ENCODE measurements at places on chromosomes 3 and 15.

- H3K4me1 ChIP-seq = no peaks in the 10 kb centered on the region
- no peaks in the 10 kb centered on the region for H3K27me3 ChIP-seq
- no peak for DNase-seq
- H3K27ac ChIP-seq = no peak overlapping the region
- H3K36me3 ChIP-seq = no peaks in the 10 kb centered on the region
- H3K4me3 ChIP-seq = no peak overlapping the region
These were observed 174.5 kb upstream of the GAP43 start for GRCh38 chr3:115448851-115449250.

- DNase-seq = no peak
- H3K27ac ChIP-seq = no peak overlapping the region
- no peaks in the 10 kb centered on the region for H3K27me3 ChIP-seq
- no peaks in the 10 kb centered on the region for H3K4me1 ChIP-seq
These were observed 653.2 kb downstream of the ROBO2 start for GRCh38 chr3:77693147-77693546.

DNA sequence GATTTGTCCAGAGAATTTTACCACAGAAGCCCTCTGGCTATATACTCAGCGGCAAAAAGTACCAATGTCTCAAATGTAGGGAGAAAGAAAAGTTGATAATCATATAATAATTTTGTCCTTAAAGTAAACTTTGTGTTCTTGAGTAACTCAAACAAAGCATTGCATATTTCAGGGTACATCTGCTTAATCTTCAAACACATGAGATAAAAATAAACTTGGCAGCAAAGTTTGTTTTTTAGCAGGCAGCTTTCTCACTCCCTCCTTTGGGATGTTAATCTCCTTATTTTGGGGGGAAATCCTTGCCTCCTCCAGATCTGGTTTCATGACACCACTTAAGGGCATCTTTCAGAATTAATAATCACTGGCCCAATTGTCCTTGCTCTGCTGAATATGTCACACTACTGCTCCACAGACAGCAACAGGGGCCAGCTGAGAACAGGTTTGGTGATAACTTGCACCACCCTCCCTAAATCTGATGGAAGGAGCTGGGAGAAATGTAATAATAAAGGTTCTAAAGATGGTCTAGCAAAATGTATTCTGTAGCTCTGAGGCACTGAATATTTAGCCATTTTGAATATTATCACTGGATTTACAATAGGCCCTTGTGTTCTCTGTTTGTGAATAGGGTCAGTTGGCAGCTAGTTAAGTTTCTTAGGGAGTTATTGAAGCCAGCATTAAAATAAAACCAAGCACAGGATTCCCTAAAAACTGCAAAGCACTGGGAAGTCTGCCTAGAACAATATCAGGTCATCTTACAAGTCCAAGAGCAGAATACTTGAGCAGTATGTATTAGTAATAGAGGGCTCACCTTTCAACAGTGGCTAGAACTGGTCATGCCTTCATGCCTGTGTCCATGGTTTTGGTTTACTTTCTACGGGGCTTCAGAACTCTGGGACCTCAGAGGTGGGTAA lies 79.2 kb downstream of the EFL1 start:
- H3K4me1 ChIP-seq = no peaks in the 10 kb centered on the region
- no peaks in the 10 kb centered on the region for H3K36me3 ChIP-seq
- DNase-seq = no peak
- no peak overlapping the region for H3K27ac ChIP-seq
- no peaks in the 10 kb centered on the region for H3K27me3 ChIP-seq

DNA sequence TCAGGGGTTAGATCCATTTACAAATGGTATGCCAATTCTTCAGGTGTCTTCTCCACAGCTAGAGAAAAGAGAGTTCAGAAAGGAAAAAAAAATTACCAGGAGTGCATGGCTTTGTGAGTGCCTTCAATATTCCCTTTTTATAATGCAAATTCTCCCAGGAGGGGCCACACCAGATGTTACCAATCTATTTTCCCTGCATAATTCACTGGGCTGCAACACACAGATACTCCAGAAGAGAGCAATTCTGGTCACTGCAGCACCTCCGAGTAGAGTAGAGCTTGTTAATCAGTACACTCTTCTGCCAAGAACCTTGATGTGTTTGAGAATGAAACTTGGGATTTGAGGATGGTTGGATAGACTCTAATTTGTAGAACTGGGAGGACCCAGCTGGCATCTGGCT lies 80.7 kb upstream of the SPRED1 start:
- DNase-seq = no peak
- H3K27ac ChIP-seq = no peak overlapping the region

GRCh38 chr3:129013491-129013891 lies 12.4 kb downstream of the EFCC1 start:
- no peak for DNase-seq
- H3K4me3 ChIP-seq = no peak overlapping the region
- no peak overlapping the region for H3K27ac ChIP-seq
- no peaks in the 10 kb centered on the region for H3K4me1 ChIP-seq
- no peaks in the 10 kb centered on the region for H3K36me3 ChIP-seq
- no peaks in the 10 kb centered on the region for H3K27me3 ChIP-seq

DNA sequence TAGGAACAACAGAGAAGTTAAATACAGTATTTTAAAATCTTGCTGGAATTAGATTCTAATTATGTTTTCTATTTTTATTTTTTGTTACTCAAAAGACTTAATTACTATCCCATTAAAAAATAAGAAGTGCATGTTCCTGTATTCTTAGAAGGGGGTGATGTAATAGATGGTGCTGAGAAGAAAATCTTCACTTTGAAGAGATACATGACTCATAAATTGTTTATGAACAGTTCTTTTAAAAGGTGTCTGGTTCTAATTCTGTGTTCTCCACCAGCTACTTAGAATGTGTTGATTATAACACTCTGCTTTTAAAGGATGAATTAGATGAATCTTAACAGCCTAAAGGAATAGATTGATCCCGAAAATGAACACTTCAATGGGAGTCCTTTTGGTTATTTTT lies 8.2 kb downstream of the RCN2 start:
- no peak overlapping the region for H3K27ac ChIP-seq
- H3K27me3 ChIP-seq = no peaks in the 10 kb centered on the region
- peaks cover 5% of the 10 kb centered on the region for H3K4me1 ChIP-seq
- H3K36me3 ChIP-seq = peaks cover 7% of the 10 kb centered on the region

GRCh38 chr15:69576035-69576526 lies 123.5 kb downstream of the RPLP1 start:
- peaks cover 5% of the 10 kb centered on the region for H3K4me1 ChIP-seq
- H3K27ac ChIP-seq = no peak overlapping the region
- H3K36me3 ChIP-seq = no peaks in the 10 kb centered on the region
- H3K4me3 ChIP-seq = no peak overlapping the region
- peak; percentile 77 for DNase-seq

DNA sequence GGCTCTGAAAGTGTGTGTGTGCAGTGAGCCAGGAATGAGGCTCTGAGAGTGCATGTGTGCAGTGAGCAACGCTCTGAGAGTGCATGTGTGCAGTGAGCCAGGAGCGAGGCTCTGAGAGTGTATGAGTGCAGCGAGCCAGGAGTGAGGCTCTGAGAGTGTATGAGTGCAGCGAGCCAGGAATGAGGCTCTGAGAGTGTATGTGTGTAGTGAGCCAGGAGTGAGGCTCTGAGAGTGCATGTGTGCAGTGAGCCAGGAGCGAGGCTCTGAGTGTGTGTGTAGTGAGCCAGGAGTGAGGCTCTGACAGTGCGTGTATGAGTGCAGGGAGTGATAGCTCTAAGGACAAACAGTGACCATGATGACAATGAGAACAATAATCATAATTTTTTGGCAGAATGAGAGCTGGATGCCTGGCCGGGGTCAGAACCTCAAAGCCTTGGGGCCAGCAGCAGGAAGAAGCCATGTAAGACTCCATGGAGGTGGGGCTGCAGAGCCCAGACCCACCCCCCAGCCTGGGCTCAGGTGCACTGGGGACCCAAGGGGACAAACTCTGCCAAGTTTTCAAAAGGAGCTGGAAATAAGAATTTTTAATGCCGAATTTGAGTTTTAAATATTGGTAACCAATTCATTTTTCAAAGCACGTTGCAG lies 85.7 kb upstream of the PRR20G start:
- DNase-seq = no peak
- no peaks in the 10 kb centered on the region for H3K36me3 ChIP-seq
- no peak overlapping the region for H3K27ac ChIP-seq
- H3K27me3 ChIP-seq = no peaks in the 10 kb centered on the region
- no peak overlapping the region for H3K4me3 ChIP-seq

- no peaks in the 10 kb centered on the region for H3K4me1 ChIP-seq
- H3K36me3 ChIP-seq = no peaks in the 10 kb centered on the region
- no peak overlapping the region for H3K4me3 ChIP-seq
- DNase-seq = no peak
- H3K27ac ChIP-seq = no peak overlapping the region
These were observed 213.8 kb downstream of the RPLP1 start for GRCh38 chr15:69666441-69666882.

DNA sequence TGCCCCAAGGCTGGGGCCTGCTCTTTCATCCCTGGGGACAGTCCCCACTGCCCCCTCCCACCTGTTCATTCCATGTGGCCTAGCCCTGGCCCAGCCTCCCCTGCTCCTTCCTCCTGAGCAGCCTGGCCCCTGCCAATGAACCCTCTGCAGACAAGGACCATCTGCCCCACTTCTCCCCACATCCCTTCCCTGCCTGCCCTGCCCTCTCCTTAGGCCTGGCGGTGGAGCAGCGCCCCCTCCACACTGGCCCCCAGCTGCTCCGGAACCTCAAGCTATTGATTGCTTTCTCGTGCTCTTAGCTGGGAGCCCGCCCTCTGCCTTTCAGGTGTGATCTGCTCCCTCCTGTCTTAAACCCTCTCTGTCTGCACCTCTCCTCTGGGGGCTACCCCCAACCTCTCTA lies 8.0 kb downstream of the PLXNA1 start:
- peak overlapping the region; percentile 4 for H3K27ac ChIP-seq
- peaks cover 35% of the 10 kb centered on the region for H3K36me3 ChIP-seq
- peaks cover 64% of the 10 kb centered on the region for H3K4me1 ChIP-seq
- H3K4me3 ChIP-seq = no peak overlapping the region
- DNase-seq = no peak
- H3K27me3 ChIP-seq = no peaks in the 10 kb centered on the region

DNA sequence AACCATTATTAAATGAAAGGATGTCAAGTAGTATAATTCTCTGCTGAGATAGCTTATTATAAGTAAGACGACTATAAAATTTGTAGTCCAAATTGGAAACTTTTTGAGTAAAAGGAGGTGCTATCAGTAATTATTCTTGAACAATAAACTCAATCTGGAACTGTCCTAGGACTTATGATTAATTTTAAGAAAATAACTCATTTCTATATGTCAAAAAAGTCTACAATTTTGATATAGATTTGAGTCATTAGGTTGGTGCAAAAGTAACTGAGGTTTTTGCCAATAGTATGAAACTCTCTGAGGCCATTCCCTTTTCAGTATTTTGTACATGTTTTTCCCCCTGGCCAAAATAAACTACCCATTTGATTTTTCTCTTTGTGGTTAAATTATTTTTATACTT lies 41.0 kb downstream of the LEKR1 start:
- H3K27me3 ChIP-seq = no peaks in the 10 kb centered on the region
- H3K27ac ChIP-seq = no peak overlapping the region
- no peak overlapping the region for H3K4me3 ChIP-seq
- no peak for DNase-seq

GRCh38 chr3:155393316-155393715 lies 99.8 kb upstream of the STRIT1 start:
- H3K27ac ChIP-seq = no peak overlapping the region
- no peaks in the 10 kb centered on the region for H3K4me1 ChIP-seq
- H3K4me3 ChIP-seq = no peak overlapping the region

GRCh38 chr3:158084651-158085050 lies 21.6 kb downstream of the SHOX2 start:
- no peak overlapping the region for H3K4me3 ChIP-seq
- no peaks in the 10 kb centered on the region for H3K4me1 ChIP-seq
- H3K27me3 ChIP-seq = no peaks in the 10 kb centered on the region
- no peak for DNase-seq
- no peaks in the 10 kb centered on the region for H3K36me3 ChIP-seq

- H3K36me3 ChIP-seq = no peaks in the 10 kb centered on the region
- H3K4me1 ChIP-seq = no peaks in the 10 kb centered on the region
- peak overlapping the region; percentile 66 for H3K27ac ChIP-seq
- no peak for DNase-seq
These were observed 438.8 kb downstream of the FOXP1 start for GRCh38 chr3:71144525-71145253.
